GM23338 (cell line): ENCODE measurements at places on chromosomes 6 and 20. TPM values are rescaled to one million over a fixed set of nuclear protein-coding genes. Genes with fewer than 3 reads are reported as not detected.

The PROKR2 gene
- total RNA-seq = 2.1 and 5.9 TPM in 2 replicates

GRCh38 chr6:56727097-56727850 is 84.6 kb upstream of the DST start:
- DNase-seq = peak; percentile 60

The VIP gene
- total RNA-seq = not detected in 2 replicates

DNA sequence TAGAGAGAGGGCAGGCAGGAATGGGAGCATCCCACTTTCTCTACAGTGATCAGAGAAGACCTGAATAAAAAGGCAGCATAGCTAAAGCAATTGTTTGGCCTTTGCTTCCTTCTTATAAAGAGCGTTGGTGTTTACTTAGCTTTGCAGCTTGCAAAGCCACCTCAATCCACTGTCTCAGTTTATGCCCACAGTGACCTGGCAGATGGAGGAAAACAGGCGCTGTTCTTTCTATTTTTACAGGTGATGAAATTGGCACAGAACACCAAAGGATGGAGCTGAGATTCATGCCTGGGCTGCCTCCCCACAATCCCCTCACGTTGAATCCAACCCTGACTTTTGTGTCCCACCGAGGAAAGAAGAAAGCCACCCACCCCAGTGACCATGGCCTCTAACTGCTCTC is 130.5 kb downstream of the TTLL2 start:
- no peak for DNase-seq

- peak; percentile 47 for DNase-seq
These were observed 19.6 kb downstream of the MARCKS start for GRCh38 chr6:113876695-113877094.

GRCh38 chr6:127857051-127857637 is 43.7 kb downstream of the THEMIS start:
- DNase-seq = no peak

- no peak for DNase-seq
These were observed 2.2 kb upstream of the ID1 start for GRCh38 chr20:31602779-31603441.

DNA sequence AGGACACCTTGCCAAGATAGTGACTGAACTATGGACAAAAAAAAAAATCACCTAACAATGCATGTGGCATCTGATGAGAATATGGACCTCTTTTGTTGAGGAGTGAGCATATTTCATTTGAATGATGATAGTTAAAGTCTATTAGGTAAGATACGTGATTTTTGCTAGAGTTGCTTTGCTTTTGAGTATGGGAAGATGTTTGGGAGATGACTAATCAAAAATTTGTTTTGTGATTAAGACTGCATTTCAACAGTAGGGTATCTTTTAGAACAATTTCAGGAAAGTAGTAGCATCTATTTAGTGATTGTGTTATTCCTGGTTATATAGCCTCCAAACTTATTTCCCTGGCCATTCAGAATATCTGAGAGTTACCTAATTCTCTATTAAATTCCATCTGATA is 878.6 kb upstream of the CITED2 start:
- DNase-seq = no peak

DNA sequence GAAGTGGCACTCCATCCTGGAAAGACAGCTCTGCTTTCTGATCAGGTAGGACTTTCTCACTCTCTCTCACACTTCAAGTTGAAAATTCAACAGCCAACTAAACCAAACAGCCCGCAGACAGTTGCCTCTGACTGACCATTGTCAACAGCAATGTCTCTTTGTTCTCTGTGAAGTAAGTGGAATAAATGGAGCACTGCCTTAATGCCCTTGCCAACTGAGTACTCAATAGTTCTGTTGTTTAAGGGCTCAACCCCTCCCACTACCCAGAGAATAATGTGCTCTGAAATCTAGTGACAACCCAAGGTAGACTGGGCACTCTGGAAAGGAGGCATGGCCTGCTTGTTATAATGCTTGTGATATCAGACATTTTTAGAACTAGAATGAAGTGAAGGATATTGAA is 16.8 kb upstream of the BCLAF1 start:
- no peak for DNase-seq

The MAS1 gene
- total RNA-seq = 0.03 and 0.08 TPM in 2 replicates

GRCh38 chr6:133699741-133700385 is 189.1 kb upstream of the TCF21 start:
- no peak for DNase-seq

The COL19A1 gene
- total RNA-seq = not detected in 2 replicates

DNA sequence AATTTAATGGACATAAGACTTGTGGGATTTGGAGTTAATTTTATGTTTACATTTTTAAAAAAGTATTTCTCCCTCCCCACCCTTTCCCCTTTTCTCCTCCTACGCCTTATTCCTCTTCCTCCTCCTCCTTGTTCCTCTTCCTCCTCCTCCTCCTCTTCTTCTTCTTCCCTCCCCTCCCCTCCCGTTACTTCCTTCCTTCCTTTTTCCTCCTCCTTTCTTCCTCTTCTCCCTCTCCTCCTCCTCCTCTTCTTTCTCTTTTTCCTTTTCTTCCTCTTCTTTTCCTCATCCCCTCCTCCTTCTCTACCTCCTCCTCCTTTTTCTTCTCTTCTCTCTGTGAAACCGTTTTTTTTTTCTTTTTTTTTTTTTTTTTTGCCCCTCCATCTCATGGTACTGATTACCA is 139.6 kb downstream of the EYA4 start:
- no peak for DNase-seq

DNA sequence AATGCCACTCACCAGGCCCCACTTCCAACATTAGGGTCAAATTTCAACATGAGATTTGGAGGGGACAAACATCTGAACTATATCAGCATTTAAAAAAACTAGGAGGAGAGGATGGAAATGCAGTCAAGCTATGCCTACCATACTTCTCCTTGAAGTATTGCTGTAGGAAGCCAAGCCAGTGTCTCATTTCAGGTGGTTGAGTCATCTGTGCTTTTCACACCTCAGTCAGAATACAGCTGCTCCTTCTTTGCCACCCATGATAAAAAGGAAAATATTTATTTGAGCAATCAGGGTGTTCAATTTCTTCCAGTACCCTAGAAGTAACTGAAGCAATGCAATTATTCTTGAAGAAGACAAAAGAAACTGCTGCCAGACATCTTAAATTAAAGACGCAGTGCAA is 47.0 kb upstream of the EEF1E1 start:
- DNase-seq = no peak
